ENCODE measurements at places on chromosomes 4 and X.

- no peak for DNase-seq
Observed at GRCh38 chrX:137313627-137314026, 252.3 kb upstream of the ZIC3 start.

GRCh38 chr4:75895744-75896314 is 6.4 kb downstream of the PPEF2 start:
- DNase-seq, result no peak

GRCh38 chr4:125703443-125703842 is 388.7 kb downstream of the FAT4 start:
- no peak for DNase-seq

- no peak for DNase-seq
Observed at GRCh38 chrX:109843963-109844751, 111.1 kb upstream of the ACSL4 start.

GRCh38 chr4:73067971-73068394 is 1.5 kb downstream of the COX18 start:
- DNase-seq, result no peak

GRCh38 chrX:140733766-140734342 is 24.3 kb downstream of the LINC00632 start:
- no peak for DNase-seq

DNA sequence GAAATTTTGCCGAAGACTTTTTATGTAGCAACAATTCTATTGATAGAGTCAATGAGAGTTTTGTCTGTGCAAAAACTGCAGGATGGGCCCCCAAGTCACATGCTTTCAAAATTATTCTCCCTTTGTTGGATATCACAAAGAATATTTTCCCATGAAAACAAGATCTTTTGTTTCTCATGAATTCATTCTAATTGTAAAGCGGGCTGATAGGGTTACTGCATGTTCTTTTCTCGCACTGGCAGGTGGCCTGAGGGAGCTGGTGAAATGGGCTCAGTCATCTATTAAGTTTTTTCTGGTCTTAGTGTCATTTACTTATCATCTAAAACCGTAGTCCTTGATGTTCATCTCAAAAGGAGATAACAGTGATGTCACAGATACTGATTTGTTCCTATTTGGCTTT is 44.2 kb downstream of the MID1IP1 start:
- DNase-seq, result no peak

- DNase-seq, result no peak
Observed at GRCh38 chr4:147108409-147108808, 162.7 kb upstream of the TTC29 start.

- no peak for DNase-seq
Observed at GRCh38 chr4:5615496-5616075, 92.8 kb downstream of the EVC2 start.

DNA sequence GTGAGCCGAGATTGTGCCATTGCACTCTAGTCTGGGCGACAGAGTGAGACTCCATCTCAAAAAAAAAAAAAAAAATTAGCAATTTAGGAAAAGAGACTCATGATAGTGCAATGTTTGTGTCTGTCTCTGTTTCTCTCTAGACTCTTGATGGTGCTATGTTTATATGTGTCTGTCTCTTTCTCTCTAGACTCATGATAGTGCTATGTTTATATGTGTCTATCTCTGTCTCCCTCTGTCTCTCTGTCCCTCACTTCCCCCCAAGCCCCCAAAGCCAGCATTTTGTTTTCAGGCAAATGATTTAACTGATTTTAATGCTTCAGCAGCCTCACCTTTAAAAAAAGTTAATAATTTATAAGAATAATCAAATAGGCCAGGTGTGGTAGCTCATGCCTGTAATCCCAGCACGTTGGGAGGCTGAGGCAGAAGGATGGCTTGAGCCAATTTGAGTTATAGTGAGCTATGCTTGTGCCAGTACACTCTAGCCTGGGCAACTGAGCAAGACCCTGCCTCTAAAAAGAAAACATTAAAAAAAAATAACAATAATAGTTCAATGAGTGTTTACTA is 6.9 kb downstream of the MOB1B start:
- DNase-seq, result no peak

DNA sequence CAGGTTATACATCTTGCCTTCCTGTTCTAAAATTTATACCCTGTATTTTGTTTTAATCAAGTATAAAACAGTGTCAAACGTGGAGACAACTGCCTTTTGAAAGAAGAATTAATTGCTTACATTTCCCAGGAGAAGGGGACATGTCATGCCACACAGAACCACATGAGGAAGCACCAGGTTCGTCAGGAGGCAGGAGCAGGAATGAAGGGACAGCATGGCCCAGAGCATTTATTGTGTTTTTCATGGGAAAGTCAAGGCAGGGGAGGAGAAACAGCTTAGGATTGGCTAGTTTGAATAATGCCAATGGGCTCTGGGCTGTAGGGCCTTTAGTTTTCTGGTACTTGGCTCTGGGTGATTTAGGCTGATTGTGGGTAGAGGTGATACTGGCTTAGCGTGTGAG is 203.7 kb downstream of the CFAP299 start:
- no peak for DNase-seq

- DNase-seq, result no peak
Observed at GRCh38 chr4:532588-533317, 33.7 kb downstream of the PIGG start.

DNA sequence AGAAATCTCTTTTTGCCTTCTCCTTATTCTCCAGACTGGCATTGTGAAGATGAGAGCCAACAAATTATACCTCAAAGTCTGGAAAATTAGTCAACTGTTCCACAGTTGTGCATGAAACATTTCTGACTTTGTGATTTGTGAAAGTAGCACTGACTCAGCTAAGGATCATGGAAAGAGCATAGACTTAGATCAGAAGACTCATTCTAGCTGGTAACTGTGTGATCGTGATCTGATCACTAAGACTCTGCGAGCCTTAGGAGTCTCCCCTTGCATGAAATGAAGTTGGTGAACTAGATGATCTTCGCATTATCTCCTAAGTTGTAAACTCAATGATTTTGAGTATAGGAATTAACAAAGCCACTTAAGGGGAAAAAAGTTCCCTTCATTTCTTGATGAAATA is 668.1 kb downstream of the RPA4 start:
- no peak for DNase-seq

- no peak for DNase-seq
Observed at GRCh38 chr4:24395937-24396336, 188.4 kb downstream of the DHX15 start.

- DNase-seq, result no peak
Observed at GRCh38 chr4:40850496-40850895, 100.7 kb downstream of the NSUN7 start.

GRCh38 chr4:85607624-85608023 is 132.7 kb downstream of the ARHGAP24 start:
- no peak for DNase-seq

DNA sequence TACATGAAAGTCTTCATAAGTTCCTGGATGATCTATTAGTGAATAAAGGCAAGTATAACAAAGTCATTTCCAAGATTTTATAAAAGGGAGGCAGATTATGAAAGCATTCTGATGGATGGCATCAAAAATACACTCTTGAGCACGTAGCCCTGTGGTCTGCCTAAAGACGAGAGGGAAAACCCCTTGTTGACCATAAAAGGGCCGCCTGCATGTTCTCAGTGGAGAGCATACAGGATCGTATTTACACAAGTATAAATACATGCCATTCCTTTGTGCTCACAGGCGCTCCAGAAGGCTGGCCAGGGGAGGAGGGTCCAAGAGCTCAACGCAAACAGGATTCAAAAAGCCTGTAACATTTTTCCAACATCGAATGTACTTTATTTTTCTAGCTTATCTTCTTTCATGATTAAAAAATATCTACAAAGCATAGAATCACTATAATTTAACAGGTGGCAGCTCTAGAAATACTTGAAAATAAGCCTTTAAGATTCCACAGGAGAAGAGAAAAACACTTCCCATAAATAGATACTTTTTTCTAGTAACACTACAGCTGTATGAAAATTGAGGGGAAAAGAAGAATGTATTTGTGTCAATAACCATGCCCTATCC is 29.6 kb downstream of the PDGFC start:
- DNase-seq, result no peak

GRCh38 chr4:39729557-39729956 is 31.6 kb downstream of the UBE2K start:
- no peak for DNase-seq

- no peak for DNase-seq
Observed at GRCh38 chr4:42397635-42398170, 415 bp downstream of the SHISA3 start.

DNA sequence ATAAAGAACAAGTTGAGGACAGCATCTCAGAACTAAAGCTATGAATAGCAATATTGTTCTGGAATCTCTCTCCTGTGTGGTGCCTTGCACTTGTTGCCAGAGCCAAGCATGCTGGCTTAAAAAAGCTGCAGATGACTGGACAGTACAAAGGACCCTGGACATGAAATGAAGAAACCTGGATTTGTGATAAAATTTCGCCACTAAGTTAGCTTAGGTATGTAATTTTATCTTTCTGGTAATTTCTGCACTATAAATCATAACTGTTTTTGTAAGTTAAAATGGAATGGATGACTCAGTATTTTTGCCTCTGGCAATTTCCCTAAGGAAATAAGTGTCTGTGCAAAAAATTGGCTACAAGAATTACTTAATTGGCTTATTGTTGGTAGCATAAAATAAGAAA is 317.2 kb downstream of the CAMK2D start:
- no peak for DNase-seq

DNA sequence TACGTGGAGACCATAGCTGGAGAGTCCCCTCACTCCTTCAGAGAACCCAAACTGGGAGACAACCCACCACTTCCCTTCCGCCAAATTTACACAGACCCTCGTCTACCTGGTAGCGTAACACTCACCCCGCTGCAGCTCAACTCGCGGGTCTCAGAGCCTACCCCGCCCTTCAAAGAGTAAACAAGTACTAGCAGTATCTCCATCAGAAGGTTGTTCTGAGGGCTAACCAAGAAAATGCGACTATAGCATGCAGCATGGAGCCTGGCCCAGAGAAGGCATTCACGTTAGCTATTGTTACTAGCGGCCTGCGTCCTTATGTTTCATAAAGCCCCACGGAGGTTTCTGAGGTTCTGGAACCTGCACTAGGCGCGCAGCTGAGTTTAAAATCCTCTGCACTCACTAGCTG is 531 bp upstream of the MANBA start:
- no peak for DNase-seq

DNA sequence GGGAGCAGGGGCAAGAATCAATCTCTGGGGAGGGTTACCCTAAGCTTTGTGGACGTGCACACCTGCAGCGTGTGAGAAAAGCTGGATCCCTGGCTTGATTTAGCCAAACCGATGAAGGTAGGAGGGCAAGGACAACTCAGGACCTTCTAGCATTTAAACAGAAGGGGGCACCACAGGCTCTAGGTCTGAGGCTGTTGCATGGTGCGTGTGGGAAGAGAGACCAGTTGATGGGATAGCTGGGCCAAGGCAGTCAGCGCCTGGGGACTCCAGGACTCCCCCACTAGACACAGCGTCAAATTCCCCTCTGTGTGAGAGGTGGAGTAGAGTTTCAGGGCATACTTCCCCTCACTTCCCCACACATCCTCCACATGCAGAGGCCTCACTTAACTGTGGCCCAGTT is 4.3 kb downstream of the GABRQ start:
- no peak for DNase-seq

GRCh38 chr4:169198167-169198566 is 72.6 kb downstream of the SH3RF1 start:
- no peak for DNase-seq

GRCh38 chrX:25025615-25026014 is 9.8 kb upstream of the ARX start:
- DNase-seq, result no peak

DNA sequence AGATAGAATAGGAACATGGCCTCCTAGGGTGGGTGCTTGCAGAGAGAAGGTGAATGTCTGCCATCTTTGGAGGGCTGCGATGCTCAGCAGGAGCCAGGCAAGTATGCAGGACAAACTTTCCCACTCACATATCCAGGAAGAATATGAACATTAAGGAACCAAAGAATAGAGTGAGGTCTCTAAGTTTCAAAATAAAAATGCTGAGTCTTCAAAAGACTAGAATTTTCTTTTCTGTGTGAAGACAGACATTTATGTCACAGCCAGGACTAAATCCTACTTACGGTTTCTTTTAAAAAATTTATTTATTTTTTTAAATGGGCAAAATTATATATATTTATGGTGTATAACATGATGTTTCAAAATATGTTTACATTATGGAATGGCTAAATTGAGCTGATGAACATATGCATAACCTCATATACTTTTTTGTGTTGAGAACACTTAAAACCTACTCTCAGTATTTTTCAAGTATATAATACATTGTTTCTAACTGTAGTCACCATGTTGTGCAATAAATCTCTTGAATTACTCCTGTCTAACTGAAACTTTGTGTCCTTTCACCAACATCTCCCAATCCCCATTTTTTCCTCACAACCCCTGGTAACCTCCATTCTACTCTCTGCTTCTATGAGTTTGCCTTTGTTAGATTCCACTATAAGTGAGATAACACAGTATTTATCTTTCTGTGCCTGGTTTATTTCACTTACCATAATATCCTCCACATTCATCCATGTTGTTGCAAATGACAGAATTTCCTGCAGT is 177.8 kb upstream of the HAND2 start:
- no peak for DNase-seq

DNA sequence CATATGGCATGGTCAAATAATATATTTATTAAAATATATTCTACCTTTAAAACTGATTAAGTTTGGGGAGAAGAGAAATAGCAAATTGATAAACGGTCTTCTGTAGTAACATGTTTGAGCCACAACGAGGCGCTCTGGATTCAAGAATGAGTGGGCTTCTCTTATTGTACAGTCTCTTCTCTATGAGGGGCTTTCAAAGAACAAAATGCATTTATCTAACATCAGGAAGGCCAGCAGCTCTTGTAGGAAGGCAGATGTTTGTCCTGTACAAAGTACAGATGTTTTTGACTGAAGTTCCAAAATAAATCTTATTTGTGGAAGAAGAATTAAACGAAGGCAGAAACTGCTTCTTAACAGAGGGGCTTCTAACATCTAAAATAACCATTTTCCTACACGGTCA is 153.6 kb downstream of the RASL11B start:
- no peak for DNase-seq

- DNase-seq, result no peak
Observed at GRCh38 chr4:10023806-10024205, 2.5 kb upstream of the SLC2A9 start.

DNA sequence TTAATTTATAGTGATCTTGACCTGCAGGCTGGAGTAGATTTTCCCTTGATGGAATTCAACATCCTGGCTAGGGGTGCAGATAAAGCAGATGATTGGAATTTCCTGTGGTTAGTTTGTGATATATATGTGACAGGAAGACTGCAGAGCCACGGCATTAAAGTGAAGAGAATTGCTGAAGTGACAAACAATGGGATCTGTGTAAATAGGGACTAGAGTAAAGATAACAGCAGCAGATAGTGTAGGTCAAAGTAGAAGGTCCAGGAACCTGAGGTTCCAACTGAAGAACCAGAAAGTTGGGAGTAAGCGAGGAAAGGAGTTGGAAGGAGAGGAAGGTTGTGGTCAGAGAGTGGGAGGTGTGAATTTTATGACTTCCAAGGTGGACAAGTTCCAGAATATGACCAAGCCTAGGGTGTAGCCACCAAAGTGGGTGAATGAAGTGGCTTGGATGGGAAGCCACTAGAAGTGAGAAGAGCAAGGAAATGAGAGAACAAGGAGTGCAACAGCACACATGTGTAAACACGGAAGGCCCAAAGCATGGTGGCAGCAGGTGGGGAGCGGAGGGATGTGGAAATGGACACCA is 325.0 kb downstream of the RAB28 start:
- no peak for DNase-seq

GRCh38 chr4:114109776-114110175 is 130.3 kb upstream of the ARSJ start:
- DNase-seq, result no peak

Measured in left forelimb (tissue), 1 donor.